ENCODE measurements at places on chromosomes 2 and 18. TPM values are rescaled to one million over a fixed set of nuclear protein-coding genes. Genes with fewer than 3 reads are reported as not detected.

DNA sequence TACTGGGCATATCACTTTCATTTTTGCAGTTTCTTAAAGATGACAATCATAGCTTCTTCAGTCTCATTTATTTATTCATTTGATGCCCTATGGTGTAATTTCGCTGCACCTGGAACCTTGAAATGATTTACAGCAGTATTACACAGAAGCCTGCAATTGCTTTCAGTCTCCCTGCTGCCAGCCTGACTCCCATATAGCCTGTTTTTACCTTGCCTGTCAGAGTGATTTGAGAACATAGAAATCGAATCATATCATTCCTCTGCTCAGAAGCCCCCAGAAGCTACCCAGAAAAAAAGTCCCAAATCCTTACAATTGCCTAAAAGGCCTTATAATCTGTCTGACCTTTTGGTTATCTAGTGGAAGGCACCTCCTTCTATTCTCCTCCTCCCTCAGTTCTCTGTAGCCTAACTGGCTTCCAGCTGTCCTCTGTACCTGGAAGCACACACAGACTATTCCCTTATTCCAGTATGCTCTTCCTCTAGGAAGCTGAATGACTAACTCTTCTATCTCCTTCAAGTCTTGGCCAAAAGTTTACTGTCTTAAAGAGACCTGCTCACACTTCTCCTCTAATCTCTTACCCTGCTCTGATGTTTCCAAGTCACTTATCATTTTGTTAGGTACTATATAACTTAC lies 12.6 kb downstream of the SCN3A start:
- no peak for DNase-seq

GRCh38 chr2:189534854-189535832 lies 45.4 kb downstream of the SLC40A1 start:
- DNase-seq, result peak; percentile 53

- no peak for DNase-seq
Measured at GRCh38 chr2:172997031-172997430, 78.6 kb upstream of the MAP3K20 start.

- no peak for DNase-seq
Measured at GRCh38 chr18:2336690-2337392, 234.5 kb downstream of the METTL4 start.

- no peak for DNase-seq
Measured at GRCh38 chr18:25365242-25365641, 13.3 kb upstream of the ZNF521 start.

DNA sequence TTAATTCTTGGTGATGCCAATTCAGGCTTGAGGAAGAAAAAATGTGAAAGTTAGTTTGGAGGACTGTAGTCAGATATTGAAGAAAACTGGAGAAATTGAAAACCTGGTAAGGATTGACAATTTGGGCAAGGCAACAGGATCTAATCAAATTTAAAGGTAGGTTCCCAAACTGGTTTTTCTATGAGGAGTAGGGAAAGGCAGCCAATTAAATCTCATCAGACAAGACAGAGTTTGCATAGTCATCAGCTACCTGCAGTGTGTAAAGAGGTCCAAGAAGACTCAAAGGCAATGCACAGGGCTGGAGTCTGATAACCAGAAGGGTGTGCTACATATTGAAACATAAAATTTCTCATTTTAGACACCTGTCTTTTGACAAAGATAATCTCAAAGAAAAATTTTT lies 16.0 kb upstream of the CAB39 start:
- DNase-seq, result no peak

- DNase-seq, result no peak
Measured at GRCh38 chr2:3430740-3431490, 51.4 kb downstream of the TRAPPC12 start.

DNA sequence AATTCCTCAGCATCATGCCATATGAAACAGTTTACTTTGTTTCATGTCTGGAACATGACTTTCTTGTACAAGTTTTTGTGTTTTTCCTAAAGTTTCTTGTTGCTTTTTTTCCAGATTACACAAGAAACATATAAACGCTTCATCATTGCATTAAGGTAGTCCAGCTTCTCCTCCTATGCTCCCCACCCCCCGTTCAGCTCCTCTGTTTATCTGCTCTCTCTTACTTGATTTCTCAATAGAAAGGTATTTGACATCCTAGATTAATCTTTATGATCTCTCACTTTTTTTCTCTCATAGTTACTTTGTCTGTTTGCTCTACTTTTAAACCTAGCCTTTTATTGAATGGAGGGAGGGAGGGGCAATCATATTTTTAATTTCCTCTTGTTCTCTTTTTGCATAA lies 25.4 kb downstream of the SLC40A1 start:
- DNase-seq, result peak; percentile 88

DNA sequence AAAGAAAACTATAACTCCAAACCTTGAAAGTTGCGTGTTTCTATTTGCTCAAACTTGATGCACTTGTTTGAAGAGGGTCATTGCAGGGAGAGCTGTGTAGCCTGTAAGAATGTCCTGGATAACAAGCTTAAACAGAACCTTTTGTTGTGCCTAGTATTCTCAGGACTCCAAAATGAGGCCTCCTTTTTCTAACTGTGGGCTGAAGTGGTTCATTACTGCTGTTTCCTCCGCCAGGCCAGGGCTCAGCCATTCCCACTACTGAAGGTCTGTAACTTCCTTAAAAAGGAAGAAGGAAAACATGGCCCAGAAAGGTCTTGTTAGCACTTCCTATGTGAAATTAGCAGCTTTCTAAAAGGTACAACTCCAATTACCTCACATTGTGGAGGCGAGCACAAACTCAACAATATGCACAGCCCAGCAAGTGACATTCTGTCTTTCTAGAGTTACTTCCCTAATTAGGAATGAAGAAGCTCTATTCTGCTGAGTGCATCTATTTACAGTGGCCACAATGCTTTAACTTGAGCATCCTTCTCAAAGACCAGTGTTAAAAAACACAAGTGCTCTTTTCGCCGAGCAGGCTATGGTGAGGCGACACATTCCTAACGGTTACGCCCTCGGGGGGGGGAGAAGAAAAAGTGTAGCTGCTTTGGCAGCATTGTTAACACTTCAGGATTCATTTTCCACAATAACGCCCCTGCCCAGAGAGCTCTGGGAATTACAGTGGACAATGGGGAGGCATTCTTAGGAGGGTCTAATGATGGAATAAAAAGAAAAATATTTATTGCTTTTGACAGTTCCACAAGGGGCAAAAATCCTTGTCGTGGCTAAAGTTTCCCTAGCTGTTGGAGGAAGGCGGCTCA lies 136.9 kb upstream of the SIX3 start:
- no peak for DNase-seq

GRCh38 chr2:155675920-155676319 lies 656.6 kb downstream of the NR4A2 start:
- no peak for DNase-seq

- no peak for DNase-seq
Measured at GRCh38 chr18:59220164-59220783, 316 bp downstream of the GRP start.

- no peak for DNase-seq
Measured at GRCh38 chr2:239889641-239890121, 135.5 kb downstream of the NDUFA10 start.

GRCh38 chr2:140808820-140809219 lies 1322.0 kb downstream of the LRP1B start:
- peak; percentile 8 for DNase-seq

DNA sequence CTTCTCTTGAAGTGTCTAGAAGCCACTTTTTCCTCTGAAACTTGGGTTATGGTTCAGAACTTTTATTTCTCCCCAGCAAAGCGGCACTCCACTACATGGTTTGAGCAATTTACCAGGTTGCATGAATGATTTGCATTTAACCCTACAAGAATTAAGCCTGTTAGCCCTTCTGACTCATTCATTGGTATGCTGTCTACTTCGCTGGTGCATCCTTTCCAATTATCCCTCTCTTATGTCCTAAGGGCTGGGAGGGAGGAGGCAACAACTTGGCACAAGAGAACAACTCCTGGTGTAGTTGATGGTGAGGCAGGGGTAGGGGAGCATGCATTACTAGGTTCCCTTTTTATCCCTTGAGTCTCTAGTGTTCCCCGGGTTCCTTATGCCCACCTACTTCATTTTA lies 293.4 kb upstream of the MEX3C start:
- no peak for DNase-seq

- DNase-seq, result no peak
Measured at GRCh38 chr2:14551069-14551468, 81.4 kb upstream of the LRATD1 start.

Gene WDR43
- 167 TPM for total RNA-seq

Gene DES
- total RNA-seq, result not detected

Gene SH2D6
- total RNA-seq, result 0.29 TPM

Gene C2orf81
- total RNA-seq, result 0.15 TPM

Gene SLC5A7
- total RNA-seq, result not detected

Gene DYNAP
- not detected for total RNA-seq

Gene TMEM37
- 23.7 TPM for total RNA-seq

Gene SPP2
- total RNA-seq, result not detected

Gene C2orf66
- total RNA-seq, result not detected

Data from HepG2 (cell line).